Pancreas (tissue), 10 donors: ENCODE measurements at places on chromosomes 4 and X. TPM values are rescaled to one million over a fixed set of nuclear protein-coding genes. Genes with fewer than 3 reads are reported as not detected.

- no peak for DNase-seq
These were observed 3.8 kb downstream of the GALNTL6 start for GRCh38 chr4:171817026-171817425.

- no peak for DNase-seq
These were observed 24.2 kb upstream of the F9 start for GRCh38 chrX:139506333-139506732.

GRCh38 chr4:152634110-152634760 lies 45.6 kb downstream of the TMEM154 start:
- DNase-seq, result no peak

DNA sequence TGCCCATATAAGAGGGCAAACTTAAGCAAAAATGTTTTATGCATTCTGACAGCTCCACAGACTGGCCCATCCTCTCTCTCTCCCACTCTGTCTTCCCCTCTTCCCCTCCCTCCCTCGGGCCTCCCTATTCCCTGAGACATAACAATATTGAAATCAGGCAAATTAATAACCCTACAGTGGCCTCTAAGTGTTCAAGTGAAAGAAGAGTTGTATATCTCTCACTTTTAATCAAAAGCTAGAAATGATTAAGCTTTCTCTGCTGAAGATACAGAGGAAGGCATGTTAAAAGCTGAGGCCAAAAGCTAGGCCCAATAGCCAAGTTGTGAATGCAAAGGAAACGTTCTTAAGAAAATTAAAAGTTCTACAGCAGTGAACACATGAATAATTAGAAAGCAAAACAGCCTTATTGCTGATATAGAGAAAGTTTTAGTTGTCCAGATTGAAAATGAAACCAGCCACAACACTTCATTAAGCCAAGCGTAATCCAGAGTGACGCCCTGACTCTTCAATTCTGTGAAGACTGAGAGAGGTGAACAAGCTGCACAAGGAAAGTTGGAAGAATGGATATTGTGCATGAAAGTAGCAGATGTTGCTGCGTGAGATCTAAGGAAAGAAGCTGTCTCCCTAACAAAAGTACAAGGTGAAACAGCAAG lies 54.9 kb downstream of the USO1 start:
- no peak for DNase-seq

- DNase-seq, result no peak
These were observed 510.4 kb downstream of the ANKRD50 start for GRCh38 chr4:124202099-124202498.

DNA sequence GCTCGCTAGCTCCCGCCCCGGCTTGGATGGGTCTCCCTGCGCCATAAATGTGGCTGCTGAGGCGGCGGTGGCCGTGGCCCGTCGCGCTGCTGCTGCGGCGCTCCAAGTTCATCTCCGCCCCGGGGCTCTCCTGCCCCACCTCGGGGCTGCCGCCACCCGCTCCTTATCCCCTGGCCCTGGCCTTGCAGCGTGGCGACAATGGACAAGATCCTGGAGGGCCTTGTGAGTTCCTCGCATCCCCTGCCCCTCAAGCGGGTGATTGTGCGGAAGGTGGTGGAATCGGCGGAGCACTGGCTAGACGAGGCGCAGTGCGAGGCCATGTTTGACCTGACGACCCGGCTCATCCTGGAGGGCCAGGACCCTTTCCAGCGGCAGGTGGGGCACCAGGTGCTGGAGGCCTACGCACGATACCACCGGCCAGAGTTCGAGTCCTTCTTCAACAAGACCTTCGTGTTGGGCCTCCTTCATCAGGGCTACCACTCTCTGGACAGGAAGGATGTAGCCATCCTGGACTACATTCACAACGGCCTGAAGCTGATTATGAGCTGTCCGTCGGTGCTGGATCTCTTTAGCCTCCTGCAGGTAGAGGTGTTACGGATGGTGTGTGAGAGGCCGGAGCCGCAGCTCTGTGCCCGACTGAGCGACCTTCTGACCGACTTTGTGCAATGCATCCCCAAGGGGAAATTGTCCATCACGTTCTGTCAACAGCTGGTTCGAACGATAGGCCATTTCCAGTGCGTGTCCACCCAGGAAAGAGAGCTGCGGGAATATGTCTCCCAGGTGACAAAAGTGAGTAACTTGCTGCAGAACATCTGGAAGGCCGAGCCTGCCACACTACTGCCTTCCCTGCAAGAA lies 763 bp downstream of the USP38 start:
- DNase-seq, result peak; percentile 14

GRCh38 chr4:138437263-138437851 lies 195.2 kb upstream of the SLC7A11 start:
- no peak for DNase-seq

DNA sequence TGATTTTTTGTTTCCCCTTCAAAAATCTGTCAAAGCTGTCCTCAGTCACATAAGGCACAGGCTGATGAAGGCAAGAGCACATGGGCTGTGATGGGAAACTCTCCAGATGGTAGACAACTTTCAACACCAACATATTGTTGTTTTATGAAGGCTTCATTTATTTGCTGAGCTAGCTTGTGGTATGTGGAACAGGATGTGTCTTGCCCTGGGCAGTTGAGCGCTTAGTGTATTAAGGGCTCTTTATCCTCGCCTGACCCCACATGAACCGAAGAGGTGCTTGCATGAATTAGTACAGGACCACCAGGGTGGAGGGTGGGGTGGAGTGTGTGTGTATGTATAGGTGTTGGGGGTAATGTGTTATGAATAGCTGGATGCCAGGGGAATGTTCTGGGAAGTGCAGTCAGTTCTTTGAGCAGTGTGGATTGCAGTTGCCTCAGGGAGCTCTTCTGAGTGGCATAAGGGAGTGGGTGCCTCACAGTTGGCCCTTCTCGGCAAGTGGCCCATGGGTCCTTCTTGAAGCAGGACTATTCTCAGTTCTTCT lies 103.1 kb downstream of the PHEX start:
- no peak for DNase-seq

- no peak for DNase-seq
These were observed 435.3 kb downstream of the ZIC3 start for GRCh38 chrX:138001226-138001625.

GRCh38 chr4:12447451-12447850 lies 1018.8 kb upstream of the HS3ST1 start:
- no peak for DNase-seq

DNA sequence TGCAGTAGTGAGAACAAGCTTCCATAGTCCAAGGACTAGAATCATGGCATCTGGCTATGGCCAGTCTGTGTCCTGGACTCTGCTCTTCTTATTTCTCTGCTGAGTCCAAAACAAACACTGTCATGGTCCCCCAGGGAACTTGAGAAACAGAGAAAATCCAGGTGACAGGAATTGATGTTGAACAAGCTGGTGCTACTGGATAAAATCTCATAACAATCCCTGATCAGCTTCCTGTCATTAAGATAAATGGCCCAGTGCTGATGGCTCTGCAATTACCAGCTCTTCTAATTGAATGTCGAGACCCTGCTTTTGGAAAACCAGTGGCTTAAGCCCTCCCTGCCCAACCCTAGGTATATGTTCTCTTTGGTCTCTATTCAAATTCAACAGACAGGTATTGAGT lies 58.8 kb upstream of the ARHGAP36 start:
- DNase-seq, result no peak

DNA sequence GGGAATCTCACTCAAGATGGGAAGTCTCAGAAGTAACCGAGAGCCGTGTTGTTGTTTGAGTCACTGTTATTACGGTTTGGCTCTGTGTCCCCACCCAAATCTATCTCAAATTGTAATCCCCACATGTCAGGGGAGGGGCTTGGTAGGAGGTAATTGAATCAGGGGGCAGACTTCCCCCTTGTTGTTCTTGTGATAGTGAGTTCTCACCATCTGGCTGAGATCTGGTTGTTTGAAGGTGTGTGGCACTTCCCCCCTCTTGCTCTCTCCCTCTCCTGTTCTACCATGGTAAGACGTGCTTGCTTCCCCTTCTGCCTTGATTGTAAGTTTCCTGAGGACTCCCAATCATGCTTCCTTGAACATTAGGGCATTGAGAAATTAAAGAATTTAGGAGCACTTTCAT lies 37.0 kb downstream of the HAND2 start:
- DNase-seq, result no peak

DNA sequence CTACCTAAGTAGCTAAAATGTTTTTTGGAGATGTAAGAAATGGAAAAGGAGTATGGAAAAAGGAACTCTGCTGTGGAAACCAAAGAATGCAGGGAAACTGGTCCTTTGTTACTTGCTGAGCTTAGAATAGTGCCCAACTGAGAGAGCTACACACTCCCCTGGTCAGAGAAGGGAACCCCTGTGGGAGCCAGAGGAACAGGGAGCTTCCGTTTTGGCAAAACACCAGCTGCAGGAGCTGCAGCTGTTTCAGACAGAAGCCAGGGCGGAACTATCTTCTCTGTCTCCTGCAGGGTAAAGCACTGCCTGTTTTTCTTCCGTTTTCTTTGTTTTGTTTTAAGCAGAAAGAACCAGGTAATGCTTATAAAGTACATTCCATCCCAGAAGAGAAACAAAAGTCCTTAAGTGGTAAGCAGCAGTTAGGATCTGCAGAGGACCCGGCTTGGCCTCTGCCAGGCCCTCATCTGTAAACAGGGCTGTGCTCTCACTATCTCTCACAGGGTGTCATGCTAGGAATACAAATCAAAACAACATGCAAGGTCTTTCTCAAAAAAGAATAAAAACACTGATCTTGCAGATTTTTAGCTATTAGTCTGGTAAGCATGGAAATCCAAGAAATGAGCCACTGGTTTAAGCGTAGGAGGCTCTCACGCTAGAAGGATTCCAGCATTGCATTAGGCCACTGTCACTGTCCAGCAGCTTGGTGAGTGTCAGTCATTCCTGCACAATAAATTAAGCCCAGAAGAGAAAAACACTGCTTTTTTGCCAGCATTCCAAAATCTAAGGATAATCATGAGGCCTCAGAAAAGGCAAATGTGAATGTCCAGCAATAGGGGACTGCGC lies 76.1 kb downstream of the CHST7 start:
- DNase-seq, result no peak

DNA sequence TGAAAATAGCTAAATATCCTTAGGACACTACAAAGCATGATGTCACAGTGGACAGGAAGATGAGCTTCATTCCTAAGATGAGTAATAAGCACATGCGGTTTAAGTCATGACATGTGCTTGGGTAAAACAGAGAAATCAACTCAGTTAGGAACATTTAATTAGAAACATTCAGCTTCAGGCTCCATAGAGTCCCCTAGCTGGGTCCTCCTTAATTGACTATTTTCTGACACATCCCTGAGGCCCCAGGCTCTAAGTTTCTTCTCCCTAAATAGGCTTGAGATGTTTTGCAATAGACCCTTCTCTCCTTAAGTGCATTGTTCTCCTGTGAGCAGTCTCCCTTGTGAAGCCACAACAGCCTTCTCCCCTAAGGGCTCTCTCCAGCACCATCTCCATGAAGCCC lies 70.4 kb upstream of the ANXA3 start:
- DNase-seq, result no peak

- no peak for DNase-seq
These were observed 46.2 kb downstream of the GPC4 start for GRCh38 chrX:133369065-133369464.

DNA sequence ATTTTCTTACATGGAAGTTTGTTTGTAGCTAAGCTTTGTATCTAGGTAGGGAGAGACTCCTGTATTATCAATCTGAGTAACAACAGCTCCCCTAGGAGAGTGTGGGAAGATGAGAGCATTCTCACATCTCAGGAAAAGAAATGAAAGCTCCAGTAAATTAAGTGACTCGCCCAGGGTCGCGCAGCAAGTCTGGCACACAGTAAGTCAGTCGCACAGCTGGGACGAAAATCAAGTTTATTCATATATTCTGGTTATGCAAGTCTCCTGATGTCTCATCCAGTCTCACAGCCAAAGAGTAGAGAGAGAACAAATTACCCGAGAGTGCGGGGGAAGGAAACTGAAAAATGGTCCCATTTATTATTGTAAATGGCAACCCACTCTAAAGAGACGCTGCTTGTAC lies 216.1 kb downstream of the STK32B start:
- no peak for DNase-seq

DNA sequence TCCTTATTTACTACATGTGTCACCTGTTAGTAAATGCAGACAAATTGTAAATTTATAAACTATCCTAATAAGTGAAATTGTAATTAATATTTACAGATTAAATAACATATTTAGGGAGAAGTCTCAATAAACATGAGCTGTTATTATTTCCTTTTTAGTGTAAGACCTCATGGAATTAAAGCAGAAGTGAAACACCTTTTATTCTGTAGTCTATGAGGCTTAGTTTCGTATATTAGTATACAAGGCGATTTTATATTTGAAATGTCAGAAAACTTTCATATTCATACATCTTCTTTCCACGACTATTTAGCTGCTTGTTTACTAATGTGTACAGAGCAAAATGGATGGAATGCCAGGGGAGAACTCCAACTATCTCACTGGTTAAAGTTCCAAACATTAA lies 414.4 kb downstream of the ARHGAP24 start:
- DNase-seq, result no peak

DNA sequence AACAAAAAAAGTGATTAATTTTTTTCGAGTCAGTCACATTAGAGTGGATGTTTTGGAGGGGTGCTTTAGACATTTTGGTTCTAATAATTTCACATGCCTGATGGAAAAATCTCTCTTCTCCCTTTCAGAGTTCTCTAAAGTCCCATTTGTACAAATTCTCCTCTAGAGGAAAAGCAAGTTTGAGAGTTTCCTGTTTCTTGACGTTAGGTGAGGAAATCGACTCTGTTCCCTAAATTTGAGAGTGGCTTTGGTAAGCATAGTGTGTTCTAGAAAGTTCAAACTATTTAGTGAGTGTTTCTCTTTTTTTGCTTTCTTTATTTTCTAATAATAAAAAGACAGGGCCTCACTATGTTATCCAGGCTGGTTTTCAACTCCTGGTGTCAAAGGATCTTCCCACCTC lies 1.6 kb upstream of the ATP6AP2 start:
- no peak for DNase-seq

DNA sequence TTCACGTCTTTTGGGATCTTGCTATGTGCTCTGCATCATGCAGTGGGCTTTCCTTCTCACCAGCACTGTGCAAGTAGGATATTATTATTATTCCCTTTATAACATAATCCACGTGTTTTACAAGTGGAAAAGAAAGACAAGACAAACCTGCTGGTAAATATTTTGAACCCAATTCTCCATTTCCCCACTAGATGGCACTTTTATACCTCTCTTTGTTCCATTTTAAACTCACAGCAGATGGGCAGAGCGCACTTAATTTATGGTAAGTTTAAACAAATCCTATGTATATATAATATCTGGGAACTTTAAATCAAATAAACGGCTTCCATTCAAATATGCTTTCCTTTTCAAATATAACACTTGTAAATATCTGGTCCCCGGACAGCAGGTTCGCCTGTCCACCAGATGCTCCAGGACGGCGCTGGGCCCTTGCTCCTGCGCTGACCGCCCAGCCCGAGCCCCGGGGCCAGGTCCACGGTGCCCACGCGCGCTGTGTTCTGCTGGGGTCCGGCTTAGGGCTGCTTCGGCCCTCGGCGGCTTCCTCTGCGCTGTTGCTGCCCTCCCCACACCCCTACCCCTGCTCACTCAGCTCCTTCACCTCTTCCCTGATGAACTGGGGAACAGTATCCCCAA lies 31.1 kb downstream of the F11 start:
- peak; percentile 22 for DNase-seq

Gene POLR2B
- total RNA-seq, result 25.0 TPM

Gene GRK4
- total RNA-seq, result 6.3 TPM

Gene CT47C1
- total RNA-seq, result not detected

Gene RTL3
- total RNA-seq, result not detected

Gene PPP1R2C
- not detected for total RNA-seq

Gene ARR3
- not detected for total RNA-seq

Gene BLTP1
- total RNA-seq, result 22.1 TPM

Gene C4orf51
- total RNA-seq, result not detected

Gene SH3TC1
- total RNA-seq, result 18.4 TPM

Gene HSD17B13
- total RNA-seq, result 2.7 TPM

Gene ZNF280C
- total RNA-seq, result 1.5 TPM

Gene ZNF718
- total RNA-seq, result 5.8 TPM

Gene QDPR
- total RNA-seq, result 18.7 TPM

Gene EDA2R
- 3.2 TPM for total RNA-seq

Gene HSD17B10
- total RNA-seq, result 30.6 TPM

Gene ADAMTS3
- 0.28 TPM for total RNA-seq

Gene DNAAF6
- total RNA-seq, result not detected
